ENCODE measurements at places on chromosomes 16 and 17.

- peaks cover 9% of the 10 kb centered on the region for H3K4me1 ChIP-seq
- no peaks in the 10 kb centered on the region for H3K36me3 ChIP-seq
- H3K27me3 ChIP-seq = no peaks in the 10 kb centered on the region
- peak; percentile 57 for DNase-seq
- no peak overlapping the region for H3K4me3 ChIP-seq
These were observed 12.7 kb upstream of the STAC2 start for GRCh38 chr17:39238311-39238972.

- H3K36me3 ChIP-seq = no peaks in the 10 kb centered on the region
- no peak for DNase-seq
- no peaks in the 10 kb centered on the region for H3K27me3 ChIP-seq
- H3K4me1 ChIP-seq = peaks cover 39% of the 10 kb centered on the region
- H3K27ac ChIP-seq = peak overlapping the region; percentile 81
These were observed 618 bp downstream of the RUSF1 start for GRCh38 chr16:31507617-31507928.

GRCh38 chr16:4574919-4575705 lies 19.0 kb downstream of the C16orf96 start:
- H3K4me3 ChIP-seq = no peak overlapping the region
- no peak for DNase-seq
- H3K27ac ChIP-seq = no peak overlapping the region
- no peaks in the 10 kb centered on the region for H3K27me3 ChIP-seq
- no peaks in the 10 kb centered on the region for H3K36me3 ChIP-seq
- no peaks in the 10 kb centered on the region for H3K4me1 ChIP-seq

- no peaks in the 10 kb centered on the region for H3K36me3 ChIP-seq
- H3K4me1 ChIP-seq = peaks cover 14% of the 10 kb centered on the region
- DNase-seq = no peak
- no peak overlapping the region for H3K4me3 ChIP-seq
- no peak overlapping the region for H3K27ac ChIP-seq
These were observed 7.6 kb downstream of the ZFPM1 start for GRCh38 chr16:88460496-88461330.

- no peaks in the 10 kb centered on the region for H3K4me1 ChIP-seq
- DNase-seq = no peak
- H3K36me3 ChIP-seq = no peaks in the 10 kb centered on the region
- no peak overlapping the region for H3K4me3 ChIP-seq
- H3K27me3 ChIP-seq = no peaks in the 10 kb centered on the region
- no peak overlapping the region for H3K27ac ChIP-seq
These were observed 103.6 kb downstream of the DNAH9 start for GRCh38 chr17:11701911-11702310.

Measured in CD14-positive monocyte (primary cell).